NCI-H524 treated with DMSO at 0.1 percent for 48 hours (cell line): ENCODE measurements at places on chromosomes 1 and 21.

DNA sequence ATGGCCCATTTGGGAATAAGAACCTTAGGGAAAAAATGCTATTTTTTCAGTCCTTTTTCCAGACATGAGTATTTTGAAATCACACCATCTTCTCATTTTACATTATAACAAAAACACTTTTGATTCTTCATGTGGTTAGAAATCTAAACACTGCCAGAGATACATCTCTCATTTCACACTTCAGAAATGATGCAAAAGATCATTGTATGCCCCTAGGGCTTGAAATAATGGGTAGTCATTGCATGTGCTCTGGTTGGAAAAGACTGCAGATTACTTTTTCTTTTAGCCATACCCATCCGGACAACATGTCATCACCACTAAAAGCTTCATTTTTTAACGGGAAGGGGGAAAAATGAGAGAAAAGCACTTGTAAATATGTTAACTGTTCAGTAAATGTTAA is 1152.2 kb upstream of the ADGRL4 start:
- DNase-seq = no peak

GRCh38 chr1:6948416-6948815 is 163.2 kb downstream of the CAMTA1 start:
- peak; percentile 87 for DNase-seq

DNA sequence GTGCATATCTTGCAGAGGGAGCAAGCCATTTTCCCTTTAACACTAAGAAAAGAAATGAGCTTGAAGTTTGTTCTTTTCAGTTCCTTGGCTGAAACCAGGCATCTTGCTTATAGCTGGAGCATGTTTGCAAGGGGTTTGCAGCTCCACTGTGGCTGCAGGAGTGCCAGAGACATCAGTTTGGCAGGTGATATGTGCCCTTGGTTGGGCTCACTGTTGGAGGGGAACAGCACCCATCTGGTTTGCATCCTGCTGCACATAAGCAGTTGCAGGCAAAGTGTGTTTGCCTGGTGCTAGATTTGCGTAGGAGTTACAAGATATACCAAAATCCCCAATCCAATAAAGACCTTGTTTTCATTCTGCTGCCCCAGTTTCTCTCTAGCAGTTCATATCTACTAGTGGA is 47.8 kb upstream of the IKBKE start:
- no peak for DNase-seq

GRCh38 chr1:33392206-33392605 is 38.7 kb downstream of the PHC2 start:
- DNase-seq = no peak

GRCh38 chr21:38743772-38744529 is 61.8 kb upstream of the ETS2 start:
- DNase-seq = no peak

GRCh38 chr1:8455700-8456307 is 137.9 kb downstream of the SLC45A1 start:
- DNase-seq = no peak

DNA sequence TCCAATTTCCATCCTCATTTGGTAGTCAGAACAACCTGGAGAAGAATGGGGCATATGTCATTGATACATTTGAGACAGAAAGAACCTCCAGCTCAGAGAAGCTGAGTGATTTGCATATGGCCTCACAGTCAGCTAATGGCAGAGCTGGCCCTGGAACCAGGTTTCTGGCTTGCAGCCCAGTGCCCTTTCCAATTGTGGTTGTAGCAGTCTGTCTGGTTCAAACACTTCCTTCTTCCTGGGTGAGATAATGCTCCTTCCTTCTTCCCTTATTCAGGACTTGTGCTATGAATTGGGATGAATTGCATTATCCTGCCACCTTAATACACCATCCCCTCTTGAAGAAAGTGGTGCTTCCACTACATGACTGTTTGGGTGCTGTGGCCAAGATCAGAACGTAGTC is 24.2 kb downstream of the SLC5A9 start:
- DNase-seq = no peak

- no peak for DNase-seq
Measured at GRCh38 chr1:77133731-77134358, 85.4 kb downstream of the PIGK start.

DNA sequence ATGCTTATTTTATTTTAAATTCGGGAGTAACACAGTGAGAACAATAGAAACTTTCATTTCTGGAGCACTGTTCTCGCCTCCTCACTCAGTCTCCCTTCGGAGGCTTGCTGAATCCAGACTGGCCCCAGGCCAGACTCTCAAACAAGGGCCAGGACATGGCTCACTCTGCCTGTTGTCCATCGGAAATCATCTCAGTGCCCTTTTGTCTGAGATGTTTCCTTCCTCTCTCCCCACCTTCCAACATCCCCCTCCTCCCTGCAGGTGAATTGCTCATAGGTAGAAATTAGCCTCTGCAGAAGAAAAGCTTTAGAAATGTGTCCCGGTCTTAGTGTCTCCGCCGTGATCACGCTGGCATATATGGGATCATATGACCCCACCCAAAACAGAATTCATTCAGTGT is 55.2 kb downstream of the ERG start:
- no peak for DNase-seq

DNA sequence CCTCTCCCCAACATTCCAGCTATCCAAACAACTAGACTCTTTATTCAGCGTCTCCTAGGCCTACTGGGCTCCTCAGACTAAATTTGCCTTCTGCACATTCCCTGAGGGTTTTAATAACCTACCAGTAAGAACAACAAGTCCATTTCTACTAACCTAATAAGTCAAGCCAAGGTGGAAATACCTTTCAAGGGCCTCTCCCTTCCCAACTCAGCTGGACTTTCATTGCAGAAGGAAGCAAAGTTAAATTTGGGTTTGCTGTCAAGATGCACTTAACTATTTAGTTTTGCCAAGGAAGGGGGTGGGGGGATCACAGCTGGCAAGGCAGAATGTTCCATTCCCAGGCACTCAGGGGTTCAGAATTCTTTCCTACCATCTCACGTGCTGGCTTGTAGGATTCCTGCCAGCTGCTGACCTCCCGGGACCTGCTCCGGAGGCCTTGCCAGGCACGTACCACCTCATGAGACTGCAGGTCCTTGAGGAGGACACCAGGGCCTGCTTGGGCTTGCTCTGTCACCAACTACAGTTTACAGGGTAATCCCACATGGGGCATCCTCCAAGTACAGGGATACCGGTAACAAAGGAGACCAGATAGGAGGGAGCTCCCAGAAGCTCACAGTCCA is 29.8 kb downstream of the SLC30A1 start:
- DNase-seq = no peak

DNA sequence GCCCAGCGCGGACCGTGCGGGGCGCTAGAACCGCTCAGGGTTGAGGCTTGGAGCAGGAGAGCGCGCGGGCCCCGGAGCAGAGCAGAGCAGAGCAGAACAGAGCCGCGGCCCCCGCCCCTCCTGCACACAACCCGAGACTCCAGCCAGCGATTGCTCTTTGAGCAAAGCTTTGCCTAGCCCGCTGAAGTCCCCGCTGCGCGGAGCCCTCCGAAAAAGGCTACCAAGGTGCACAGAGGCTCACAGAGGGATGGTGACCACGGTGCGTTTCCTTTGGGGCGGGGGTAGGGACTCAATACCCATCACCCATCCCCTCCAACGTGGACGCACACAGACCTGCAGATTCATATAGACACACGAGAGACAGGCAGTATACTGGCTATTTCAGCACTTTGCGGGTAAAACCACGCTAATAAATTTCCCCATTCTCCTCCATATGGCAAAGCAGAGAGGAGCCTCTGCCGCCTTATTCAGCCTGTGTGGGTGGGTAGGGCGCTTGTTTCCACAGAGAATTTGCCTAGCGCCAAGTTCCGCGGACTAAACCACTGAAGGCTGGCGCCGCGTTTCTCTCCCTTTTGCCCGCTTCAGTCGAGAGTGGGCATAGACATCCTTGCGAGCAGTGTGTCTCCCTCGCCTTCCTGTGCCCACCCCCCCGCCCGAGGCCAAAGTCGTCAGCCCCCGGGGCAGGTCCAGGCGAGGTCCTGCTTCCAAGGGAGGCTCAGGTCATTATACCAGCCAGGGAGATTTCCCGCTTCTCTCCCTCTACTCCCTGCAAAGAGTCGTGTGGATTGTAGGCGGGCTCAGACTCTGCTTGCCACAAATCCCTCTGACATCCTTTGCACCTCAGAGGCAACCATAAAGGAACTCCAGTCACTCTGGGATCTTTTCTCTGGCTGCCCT is 8.5 kb downstream of the HLX start:
- DNase-seq = no peak
